NCI-H2029 (cell line): ENCODE measurements at places on chromosomes 7 and 10.

DNA sequence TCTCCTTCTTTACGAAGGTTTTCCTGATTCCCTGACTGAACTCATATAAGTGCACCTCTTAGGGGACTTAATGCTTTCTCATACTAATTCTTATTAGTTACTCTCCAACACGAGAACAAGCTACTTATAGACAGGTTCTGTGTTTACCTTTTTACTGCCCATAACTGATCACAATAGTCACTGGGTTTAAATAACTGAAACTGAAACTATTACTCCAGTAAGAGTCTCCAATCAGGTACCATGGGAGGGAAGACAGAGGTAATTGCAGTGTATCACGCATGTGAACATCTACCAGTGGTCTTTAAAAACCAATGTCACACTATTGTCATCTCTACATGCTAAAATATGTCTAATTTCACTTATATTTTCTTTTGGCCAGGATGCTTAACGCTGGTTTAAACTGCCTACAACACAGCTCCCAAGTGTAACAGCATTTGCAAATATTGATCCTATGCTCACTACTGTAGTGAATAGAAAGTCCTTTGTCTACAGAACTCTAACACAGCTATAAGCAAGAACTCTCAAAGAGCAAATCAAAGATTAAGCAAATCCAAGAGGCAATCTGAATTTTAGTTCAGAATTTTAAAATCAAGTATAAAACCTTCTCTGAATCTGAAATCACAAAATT lies 3.6 kb downstream of the GDI2 start:
- no peak for DNase-seq

- DNase-seq: no peak
Measured at GRCh38 chr10:17734432-17735080, 17.4 kb upstream of the TMEM236 start.

- DNase-seq: no peak
Measured at GRCh38 chr7:151869455-151869854, 7.5 kb downstream of the PRKAG2 start.

GRCh38 chr10:92242380-92242779 lies 48.5 kb downstream of the CPEB3 start:
- DNase-seq: no peak

- DNase-seq: no peak
Measured at GRCh38 chr10:129621693-129622092, 154.7 kb downstream of the MGMT start.

- no peak for DNase-seq
Measured at GRCh38 chr7:105277341-105277740, 111.4 kb downstream of the SRPK2 start.

GRCh38 chr10:114408112-114408967 lies 4.0 kb upstream of the AFAP1L2 start:
- no peak for DNase-seq

GRCh38 chr7:16891338-16891737 lies 9.6 kb upstream of the AGR3 start:
- DNase-seq: no peak

GRCh38 chr7:95527033-95527775 lies 41.5 kb downstream of the ASB4 start:
- DNase-seq: peak; percentile 48

DNA sequence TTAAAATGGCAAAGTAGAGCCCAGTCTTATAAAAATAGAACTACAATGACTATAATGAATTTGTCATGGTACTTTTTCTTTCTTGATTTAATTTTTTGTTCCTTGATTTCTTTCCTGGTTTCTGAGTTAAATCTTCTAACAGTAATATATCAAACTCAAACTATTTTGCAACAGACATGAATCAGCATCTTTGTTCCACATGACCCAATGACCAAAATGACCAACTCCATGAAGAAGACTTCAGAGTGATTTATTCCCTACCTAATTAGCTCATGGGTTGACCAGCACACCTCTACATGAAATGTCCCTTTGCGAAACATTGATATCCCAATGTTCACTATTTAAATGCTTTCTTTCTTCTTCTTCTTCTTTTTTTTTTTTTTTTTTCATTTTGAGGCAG lies 30.9 kb downstream of the NMT2 start:
- no peak for DNase-seq
